ENCODE measurements at places on chromosomes 5 and 9.

DNA sequence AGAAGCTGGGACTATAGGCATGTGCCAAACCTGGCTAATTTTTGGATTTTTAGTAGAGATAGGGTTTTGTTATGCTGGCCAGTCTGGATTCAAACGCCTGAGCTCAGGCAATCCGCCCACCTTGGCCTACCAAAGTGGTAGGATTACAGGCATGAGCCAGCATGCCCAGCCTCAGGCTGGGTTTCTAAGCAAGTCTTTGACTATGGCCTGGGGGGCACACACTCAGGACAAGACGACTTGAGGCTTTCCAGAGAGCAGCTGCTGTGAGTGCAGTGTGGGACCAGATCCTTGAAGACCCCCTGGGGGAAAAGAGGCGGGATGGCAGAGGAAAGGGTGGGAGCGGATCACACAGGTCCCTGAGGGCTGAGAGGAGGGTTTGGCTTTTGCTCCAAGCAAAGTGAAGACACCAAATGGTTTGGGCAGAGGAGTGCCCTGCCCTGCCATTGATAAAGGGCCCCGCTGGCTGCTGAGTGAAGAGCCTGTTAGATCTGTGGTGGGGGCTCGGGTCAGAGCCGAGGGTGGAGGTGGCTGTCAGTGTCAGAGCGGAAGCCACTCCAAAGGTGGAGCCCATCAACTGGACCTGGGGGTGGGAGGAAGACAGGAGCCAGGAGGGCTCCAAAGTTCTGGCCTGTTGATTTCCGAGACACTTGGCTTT, 46.8 kb upstream of the FUBP3 start:
- no peak for DNase-seq

DNA sequence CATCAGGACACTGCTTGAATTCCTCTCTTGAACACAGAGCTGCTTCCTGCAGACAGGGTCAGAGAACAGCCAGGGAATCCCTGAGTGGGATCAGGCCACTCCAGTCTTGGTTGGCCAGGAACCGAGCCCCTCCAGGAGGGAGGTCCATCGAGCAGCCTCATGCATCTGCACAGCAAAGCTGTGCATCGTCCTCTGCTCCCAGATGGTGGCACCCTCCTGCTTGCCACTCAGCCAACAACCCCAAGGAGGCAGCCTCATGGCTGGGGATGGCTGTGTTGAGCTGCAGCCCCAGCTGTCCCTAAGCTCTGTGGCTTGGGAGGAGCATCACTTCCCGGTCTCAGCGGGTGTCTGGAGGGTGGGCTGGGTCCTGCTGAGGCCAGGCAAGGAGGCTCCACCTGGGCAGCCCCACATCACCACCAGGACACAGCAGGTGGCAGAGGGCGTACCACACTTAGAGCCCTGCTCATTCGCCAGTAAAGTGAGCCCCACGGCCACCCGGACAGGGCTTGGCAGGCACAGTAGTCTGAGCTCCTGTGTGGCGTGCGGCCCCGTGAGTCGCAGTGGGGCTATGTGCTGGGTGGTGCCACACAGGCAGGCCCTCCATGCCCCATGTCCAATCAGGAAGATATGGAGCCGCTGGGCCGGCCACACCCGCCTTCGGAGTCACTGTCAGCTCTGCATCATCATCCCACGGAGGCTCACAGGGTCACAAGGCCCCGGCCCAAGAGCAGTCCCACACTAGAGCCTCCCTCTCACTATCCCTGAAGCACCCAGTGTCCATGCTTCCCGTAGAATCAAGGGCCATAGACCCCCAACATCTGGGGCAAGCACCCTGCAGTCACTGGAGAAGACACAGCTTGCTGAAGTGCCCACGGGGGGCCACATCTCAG, 11.9 kb downstream of the LPCAT1 start:
- DNase-seq: no peak

GRCh38 chr5:136749016-136749415, 383.7 kb upstream of the TRPC7 start:
- no peak for DNase-seq

GRCh38 chr5:56281489-56282165, 48.5 kb upstream of the ANKRD55 start:
- no peak for DNase-seq

GRCh38 chr5:97365163-97365845, 182.3 kb upstream of the RIOK2 start:
- DNase-seq: no peak
